HTR-8/SVneo (cell line): ENCODE measurements at places on chromosomes 1 and 21.
A peak's percentile ranks its signal among the peaks of the same experiment; 100 is the strongest.

DNA sequence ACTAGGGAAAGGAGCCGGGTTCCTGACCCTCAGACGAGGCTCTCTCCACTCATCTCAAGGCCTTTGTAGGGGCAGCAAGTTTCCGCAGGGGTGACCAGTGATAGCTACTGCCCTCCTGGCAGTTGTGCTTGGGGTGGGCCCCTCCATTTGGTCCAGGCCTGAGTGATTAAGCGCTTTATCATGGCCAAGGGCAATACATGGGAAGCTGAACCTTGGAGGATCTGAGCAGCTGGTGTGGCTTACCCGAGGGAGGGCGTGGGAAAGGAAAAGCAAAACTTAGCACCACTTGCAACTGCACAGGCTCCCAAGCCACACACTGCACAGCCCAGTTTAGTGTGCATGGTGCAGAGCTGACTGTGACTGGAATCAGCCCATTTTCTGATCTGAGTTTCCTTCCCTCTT, 47.8 kb downstream of the GADD45A start:
- DNase-seq, result no peak

DNA sequence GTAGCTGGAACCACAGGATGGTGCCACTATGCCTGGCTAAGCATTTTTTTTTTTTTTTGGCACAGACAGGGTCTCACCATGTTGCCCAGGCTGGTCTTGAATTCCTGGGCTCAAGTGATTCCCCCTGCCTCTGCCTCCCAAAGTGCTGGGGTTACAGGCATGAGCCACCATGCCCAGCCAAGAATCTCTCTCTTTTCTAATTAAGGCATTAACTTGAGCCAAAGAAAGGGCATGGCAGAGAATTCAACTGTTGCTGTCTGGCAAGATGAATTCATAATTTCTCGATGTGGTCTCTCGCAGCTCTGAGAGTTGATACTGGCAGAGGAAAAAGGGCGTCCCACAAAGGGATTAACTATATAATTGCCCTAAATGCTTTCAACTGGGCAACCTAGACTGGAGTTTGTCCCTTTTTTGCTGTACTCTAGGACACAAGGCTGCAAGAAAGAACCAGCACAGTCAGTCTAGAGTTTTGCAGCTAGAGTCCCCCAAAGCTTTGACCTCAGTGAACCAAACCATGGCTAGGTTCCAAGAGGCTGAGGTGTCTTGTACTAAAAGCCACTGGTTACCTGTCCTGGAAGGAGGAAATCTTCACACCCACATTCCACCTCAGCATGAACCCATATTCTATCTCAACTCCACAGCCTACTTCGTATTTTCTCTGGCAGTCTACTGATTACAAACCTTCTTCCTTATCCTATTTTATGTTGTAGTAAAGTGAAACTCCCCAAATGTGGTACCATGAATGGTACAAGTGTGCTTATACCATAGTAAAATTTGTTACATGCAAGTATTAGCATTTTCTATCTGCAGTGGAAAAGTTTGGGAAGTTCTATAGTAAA, 51.2 kb downstream of the OPTC start:
- DNase-seq, result no peak

GRCh38 chr1:32334864-32335534, 1.0 kb downstream of the MARCKSL1 start:
- DNase-seq, result peak; percentile 47

DNA sequence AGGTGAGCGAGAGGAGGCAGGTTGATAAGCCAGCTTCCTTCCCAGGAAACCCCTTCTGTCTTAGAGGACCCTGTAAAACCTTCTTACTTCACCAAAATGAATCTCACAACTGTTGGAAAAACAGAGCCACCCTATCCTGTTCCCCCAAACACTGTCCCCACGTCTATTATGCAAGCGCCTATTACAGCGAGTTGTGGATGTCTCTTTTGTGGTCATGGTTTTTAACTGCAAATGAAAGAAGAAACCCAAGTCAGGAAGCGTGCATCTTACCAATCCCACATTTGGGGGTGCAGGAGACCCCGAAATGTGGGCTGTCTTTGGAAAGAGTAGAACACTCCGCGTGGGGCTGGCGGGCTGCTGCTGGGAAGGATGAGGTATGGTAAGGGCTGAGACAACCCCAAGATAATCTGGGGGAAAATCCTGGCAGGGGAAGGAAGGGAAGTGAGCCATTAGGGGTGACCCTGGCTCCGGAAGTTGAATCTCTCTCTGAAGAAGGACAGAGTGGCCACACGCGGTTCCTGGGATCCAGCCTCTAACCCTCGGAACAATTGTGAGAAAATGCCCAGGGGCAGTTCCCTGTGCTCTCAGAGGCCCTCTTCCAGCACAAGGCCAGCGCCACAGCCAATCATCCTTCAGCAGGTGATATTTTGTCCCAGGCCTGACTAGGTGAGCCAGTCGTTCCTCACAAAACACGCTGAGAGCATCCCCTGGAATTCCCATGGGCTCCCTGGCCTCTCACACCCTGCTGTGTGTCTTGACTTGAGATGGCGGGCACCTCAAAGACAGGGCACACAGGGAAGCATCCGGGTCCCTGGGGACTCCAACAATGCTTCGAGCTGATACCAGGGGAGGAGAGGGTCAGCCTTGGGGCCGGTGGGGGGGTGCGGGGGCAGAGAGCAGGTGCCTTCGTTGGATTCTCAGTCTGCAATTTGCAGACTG, 168.5 kb upstream of the IRF2BP2 start:
- DNase-seq, result no peak

DNA sequence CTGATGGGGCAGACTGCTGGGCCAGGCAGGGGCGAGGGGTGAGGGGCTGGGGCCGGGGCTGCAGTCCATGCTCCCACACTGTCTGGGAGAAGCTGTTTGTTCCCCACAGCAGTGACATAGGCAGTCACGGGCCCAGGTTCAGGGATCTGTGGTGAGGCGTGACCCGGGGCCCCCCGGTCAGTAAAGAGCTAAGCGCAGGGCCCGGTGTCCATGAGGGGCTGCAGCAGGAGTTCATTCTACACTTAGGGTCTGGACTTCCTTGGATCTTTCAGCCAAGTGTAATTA, 4.4 kb downstream of the PEX10 start:
- DNase-seq, result no peak

DNA sequence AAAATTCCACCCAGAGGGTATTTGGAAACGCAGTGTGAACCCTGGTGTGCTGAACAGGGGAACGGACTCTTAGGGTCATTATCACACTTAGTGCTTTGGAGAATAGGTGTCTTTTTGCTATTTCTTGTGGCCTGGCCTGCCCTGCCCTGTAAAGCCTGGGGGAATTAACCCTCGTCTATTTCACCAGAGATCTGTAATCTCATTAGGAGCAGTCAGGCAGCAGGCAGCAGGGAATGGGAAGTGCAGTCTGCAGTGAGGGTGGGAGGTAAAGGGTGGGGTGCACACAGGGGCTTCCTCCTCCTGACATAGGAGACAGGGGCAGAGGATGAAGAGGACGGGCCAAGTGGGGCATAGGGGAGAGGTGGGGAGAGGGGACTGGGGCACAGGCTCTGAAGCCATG, 1.1 kb upstream of the SLC1A7 start:
- DNase-seq, result no peak

DNA sequence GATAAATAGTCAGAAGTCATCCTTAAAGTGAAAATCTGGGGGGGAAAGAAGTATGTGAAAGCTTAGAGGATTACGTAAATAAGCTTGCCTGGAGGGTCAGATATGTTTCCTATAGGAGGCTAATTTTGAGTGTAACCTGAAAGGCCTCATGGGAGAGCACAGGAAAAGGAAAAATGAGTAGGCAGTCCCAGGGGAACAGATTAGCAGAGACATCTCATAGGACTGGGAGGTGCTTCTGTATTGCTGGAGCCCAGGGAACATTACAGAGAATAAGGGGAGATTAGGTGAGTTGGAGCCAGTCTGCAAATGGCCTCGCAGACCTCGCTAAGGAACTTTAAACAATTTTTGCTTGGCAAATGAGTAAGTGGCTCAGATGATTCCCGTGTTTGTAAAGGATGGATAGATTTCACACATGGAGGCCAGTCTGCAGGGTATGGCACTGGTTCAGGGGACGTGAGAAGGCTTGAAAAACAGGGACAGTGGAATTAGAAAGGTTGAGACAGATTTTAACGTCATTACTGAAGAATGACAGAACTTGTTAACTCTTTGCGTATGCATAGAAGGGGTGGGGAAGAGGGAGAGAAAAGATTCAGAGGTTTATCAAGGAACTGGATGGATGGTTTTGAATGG, 149.1 kb downstream of the GREM2 start:
- DNase-seq, result no peak

- DNase-seq, result no peak
Measured at GRCh38 chr21:38811257-38811656, 5.5 kb downstream of the ETS2 start.

DNA sequence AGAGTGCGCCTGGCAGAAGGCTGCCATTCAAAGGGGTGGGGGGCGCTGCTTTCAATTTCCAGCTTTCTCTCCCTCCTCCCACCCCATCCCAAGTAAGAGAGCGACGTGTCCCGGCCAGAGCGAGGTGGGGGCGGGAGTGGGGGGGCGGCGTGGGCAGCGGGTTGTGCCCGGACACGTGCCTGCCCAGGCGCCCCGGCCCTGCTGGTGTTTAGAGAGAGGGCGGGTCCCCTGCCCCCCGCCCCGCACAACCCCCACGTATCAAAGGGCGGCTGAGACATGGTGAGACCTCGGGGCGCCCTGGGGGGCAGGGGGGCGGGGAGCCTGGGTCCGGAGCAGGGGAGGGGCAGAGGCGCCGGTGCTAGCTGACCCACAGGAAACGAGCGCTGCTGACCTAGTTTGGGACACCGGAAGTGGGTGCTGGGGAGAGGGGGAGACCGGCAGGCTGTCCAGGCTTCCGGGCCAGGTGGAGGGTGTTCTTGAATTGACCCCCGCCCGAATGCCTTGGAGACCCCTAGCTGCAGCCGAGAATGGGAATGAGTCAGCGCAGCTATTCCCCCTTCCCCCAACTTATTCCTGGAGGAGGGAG, 1.3 kb downstream of the ZBTB7B start:
- peak; percentile 55 for DNase-seq

DNA sequence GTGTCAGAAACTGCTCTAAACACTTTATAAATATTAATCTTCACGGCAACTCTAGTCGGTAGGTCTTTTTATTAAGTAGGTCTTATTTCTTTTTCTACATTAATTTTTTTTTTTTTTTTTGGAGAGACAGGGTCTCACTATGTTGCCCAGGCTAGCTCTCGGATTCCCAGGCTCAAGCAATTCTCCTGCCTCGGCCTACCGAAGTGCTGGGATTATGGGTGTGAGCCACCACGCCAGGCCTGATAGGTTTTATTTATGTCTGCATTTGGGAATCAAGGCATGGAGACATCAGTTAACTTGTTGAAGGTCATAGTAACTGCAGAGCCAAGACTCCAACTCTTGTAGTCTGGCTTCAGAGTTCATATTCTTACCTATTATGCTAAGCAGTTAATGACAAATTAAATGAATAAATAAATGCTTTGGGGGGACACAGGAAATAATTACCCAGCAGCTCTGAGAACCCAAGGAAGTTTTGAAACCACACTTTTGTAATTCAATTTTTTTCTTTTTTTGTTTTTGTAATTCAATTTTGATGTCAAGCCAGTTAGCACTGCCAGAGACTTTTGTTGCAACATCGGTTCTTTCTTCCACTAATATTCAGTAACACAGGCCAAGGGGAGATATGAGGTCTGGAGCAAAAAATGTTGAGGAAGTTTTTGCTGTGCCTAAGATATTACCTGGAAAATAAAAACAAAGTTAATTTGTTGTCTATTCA, 9.4 kb upstream of the UAP1 start:
- no peak for DNase-seq

- peak; percentile 91 for DNase-seq
Measured at GRCh38 chr1:246608616-246609376, 42.5 kb downstream of the CNST start.

- DNase-seq, result no peak
Measured at GRCh38 chr1:8200317-8201115, 117.4 kb upstream of the SLC45A1 start.

GRCh38 chr1:243883551-243883950, 33.5 kb upstream of the AKT3 start:
- no peak for DNase-seq
